ENCODE measurements at places on chromosomes 16 and 17.

DNA sequence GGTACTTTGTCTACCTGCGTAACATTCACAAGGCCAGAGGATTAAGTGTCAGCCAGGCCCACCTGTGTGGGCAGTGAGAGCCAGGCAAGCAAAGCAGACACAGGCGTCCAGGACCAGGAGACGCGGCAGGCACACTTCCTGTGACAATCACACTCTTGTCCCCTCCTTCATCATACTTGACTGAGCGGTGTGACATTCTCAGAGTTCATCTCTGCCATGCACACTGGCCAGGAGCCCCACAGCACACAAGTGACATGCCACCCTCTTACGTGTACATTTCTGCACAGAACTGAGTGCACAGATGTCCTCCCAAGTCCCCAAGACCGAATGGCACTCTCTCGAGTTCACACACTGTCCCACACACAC, 8.7 kb downstream of the PPP1R9B start:
- no peak for DNase-seq

GRCh38 chr16:64225696-64226095, 896.2 kb downstream of the CDH11 start:
- DNase-seq: no peak

DNA sequence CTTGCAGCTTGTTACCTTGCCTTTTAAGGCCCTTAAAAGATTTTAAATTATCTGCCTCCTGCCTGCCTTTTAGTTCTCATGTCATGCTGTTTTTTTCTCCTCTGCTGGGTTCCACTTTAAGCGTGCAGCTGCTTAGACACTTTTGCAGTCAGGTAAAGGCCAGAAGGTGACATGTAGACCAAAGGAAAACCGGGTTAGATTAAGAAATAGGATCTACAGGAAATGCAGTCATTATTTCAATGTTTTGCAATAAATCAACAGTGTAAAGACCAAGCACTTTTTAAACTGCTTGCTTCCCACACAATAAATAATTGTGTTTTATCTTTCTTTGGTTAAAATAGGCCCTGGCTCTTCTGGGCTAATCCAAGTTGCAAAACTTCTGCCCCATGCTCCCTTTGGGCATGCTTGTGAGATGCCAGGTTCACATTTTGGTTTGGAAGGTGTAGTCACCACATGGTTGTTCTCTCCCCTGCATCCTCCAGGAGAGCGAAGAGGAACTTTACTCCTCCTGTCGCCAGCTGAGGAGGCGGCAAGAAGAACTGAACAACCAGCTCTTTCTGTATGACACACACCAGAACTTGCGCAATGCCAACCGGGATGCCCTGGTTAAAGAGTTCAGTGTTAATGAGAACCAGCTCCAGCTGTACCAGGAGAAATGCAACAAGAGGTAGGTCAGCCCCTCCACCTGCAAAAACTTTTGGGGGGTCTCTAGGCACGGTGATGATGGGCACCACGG, 54.9 kb downstream of the SDR42E1 start:
- no peak for DNase-seq

DNA sequence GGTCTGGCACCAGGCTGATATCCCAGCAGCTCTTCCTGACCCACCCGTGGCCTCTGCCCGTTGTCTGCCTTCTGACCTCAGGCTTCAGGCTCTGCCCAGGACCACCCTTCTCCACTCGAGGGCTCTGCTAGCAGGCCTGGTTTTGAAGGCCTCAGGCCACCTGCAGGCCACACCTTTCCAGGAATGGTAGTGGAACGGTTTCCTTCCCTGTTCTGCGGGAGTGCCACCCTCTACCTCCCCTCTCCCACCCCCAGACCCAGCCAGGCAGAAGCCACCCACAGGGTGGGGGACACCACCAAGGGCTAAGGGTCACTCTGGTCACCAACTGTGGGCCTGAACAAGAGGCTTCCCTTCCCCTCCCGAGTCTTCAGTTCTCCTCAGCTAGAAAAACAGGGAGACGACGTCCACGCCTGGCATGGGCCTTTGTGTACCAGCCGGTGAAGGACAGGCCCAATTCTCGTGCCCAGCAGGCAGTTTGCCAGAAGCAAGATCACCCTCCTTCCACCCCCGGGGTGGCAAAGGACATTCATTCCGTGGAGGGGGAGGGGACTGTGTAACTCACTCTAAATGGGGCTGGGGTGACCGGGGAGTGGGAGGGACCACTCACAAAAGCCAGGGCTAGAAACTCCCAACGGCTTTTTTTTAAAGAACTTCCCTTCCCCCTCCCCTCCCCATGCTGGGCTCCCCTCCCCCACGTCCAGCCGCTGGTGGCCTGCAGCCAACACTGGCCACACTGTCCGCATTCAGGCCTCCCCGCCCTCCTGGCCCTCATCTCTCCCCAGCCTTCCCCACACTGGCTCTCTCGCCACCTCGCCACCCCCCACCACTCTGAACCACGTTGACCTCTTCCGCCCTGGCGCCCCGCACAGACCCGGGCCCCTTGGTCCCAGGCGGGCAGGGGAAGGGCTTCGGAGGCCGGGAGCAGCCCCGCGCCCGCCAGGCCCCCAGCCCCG, 7.7 kb downstream of the CBX4 start:
- no peak for DNase-seq

DNA sequence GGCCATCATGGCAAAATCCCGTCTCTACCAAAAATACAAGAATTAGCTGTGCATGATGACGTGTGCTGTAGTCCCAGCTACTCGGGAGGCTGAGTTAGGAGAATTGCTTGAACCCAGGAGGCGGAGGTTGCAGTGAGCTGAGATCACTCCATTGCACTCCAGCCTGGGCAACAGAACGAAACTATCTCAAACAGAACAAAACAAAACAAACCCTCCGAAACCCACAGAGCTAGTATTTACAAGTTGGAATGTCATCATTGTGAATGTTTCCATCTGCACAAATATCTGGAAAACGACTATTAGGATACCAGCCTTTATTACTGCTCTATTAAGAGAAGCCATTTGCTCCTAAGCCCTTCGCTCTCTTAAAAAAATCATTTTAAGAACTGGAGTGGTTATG, 26.0 kb downstream of the SMARCE1 start:
- DNase-seq: no peak

DNA sequence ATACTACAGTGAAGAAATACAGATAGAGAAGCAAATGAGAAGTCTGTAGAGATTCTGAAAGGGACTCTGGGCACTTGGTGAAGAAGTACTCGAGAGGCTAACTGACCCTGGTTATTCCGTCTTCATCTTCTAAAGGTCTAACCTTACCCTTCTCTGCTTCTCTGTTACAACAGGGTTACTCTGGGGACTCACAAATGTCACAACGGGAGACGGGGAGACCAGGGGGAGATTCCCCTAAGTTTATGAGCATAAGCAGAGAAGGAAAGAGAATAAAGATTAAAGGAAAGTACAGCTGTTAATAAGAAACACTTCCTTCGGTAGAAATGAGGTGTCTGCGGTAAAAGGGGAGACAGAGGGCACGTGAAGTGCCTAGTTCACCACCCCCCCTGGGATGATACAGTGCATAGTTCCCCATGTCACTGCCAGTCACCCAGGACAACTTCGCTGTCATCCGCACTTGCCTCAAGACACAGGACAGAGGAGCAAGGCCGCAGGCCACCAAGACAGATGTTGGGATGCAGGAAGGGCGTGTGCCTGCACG, 75.2 kb upstream of the TRAP1 start:
- DNase-seq: no peak

DNA sequence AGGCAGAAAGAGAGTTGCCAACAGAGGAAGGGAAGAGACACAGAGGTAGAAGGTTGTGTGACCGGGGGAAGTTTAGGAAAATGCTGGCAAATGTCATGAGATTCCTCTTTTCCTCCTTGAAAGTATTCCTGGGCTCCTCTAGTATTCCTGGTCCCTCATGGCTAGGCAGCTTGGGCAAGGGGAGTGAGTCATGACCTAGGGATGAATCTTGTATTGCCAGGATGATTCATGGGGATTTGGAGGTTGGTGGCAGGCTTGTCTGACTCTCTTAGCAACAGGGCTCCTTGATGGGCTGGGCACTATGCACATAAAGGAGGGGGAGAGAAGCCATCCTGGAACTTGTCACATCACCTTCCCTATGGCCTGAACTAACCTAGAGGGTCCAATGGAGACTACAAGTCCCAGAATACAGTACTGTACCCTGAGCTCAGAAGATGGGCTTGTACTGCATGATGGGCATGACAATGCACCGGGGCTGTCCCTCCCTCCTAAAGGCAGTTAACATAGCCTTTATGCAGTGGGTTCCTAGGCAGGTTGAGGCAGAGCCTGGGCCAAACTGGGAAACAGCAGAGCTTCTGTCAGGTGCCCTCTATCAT, 2.1 kb upstream of the SEZ6 start:
- DNase-seq: no peak

DNA sequence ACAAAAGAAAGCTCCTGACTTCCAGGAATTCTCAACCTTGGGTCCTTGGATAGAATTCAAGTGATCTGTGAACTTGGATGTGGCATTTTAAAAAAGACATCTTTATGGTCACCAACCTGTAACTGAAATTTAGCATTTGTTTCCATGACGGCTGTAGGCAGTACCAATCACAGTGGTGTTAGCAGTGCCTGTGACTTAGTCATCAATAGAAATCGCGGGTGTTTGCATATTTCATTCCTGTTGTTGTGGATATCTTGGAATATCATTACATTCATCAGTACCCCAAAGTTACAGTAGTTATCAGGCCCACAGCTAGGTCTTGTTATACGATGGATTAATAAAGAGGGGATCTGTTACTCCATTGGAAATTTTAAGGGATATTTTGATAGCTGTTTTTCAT, 81.6 kb downstream of the CMIP start:
- DNase-seq: no peak

GRCh38 chr16:84699147-84699711, 571 bp upstream of the USP10 start:
- no peak for DNase-seq

DNA sequence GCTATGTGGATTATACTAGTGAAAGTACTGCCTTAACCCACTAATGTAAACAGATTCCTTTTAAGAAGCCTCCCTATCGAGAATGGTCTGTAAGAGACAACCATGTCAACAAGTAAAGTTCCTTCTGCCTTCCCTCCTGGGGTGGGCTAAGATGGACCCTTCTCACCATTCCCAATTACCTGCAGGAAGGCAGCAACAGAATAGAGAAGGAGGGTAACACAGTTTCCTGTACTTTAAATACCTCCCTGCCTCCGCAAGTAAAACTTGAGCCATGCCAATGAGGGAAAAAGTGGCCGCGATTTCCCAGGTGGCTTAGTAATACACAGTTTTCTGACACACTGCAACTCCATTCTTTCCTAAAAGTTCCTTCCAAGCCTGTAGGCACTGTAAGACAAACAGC, 45.2 kb downstream of the TOX3 start:
- no peak for DNase-seq

Data from effector CD4-positive, alpha-beta T cell (primary cell).